ENCODE measurements at places on chromosomes 6 and 20.

- no peak for DNase-seq
Observed at GRCh38 chr6:32697031-32697430, 30.6 kb upstream of the HLA-DQB1 start.

DNA sequence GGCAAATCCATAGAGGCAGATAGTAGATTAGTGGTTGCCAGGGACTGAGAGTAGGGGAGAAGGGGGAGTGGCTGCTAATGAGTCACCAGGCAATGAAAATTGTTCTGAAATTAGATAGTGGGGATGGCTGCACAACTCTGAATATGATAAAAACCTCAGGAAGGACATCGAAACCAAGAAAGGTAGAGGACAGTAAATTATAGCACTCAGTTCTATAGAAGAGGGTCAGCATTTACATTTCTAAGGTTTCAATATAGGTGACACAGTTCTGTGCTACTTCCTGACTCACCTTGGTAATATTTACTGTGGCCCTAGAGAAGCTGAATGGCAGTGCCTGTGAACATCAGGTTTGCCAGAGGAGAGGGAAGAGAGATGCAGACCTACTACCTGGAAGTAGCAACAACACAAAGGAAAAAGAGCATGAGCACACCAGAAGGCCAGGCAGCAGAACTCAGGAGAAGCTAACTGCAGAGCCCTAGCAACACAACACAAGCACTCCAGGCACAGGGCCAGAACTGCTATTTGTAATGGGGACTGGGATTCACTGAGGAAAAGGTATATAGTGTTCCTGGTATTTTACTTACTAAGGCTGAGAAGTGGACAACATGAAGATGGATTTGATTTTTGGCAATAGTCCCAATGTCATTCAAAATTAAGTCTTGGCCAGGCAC is 75.9 kb downstream of the PLCG1 start:
- no peak for DNase-seq

- no peak for DNase-seq
Observed at GRCh38 chr6:4345543-4345942, 210.2 kb upstream of the ECI2 start.

DNA sequence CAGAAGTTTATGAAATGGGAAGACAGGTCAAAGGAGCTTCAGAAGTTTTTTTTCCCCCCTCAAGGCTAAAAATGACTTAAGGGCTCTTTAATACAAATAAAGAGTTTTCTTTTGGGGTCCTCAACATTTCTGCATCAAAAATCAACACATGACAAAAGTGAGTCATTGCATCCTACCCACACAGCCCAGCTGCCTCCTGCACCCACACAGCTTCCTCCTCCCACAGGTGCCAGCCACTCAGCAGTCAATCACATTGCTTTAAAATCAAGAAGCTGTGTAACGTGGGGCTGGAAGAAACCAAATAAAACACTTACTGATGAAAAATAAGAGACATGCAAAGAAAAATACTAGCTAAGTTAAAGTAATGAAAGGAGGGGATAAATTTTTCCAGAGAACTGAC is 68.5 kb downstream of the MAP3K5 start:
- no peak for DNase-seq

- DNase-seq: no peak
Observed at GRCh38 chr6:144989319-144990107, 704.4 kb downstream of the UTRN start.

DNA sequence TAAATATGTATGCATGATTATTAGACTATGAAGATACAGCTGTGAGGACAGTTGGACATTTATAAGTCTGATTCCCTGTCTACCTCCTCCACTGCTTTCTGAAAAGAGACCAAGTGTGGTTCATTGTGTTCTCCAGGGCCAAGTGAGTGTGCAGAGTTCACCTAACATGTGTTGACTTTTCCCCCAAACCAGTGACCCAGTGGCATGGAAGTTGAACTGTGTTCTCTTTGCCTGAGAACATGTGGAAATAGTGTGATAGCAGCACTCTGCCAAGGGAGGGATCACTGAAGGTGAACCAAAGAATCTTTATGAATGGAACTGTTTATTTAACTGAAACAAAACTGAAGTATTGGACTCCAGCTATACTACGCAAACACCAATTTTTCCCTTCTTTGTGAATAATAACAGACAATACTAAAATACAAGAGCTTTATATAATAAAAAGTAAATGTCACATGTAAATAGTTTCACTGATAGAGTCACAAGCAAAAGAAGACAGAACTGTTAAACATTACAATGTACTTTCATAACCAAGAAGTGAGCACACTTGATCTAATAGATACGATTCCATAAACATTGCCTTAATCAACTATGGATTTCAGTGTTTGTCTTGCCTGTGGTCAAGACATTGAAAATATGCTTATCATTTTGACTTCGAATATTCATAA is 200.3 kb upstream of the FUT9 start:
- DNase-seq: no peak

DNA sequence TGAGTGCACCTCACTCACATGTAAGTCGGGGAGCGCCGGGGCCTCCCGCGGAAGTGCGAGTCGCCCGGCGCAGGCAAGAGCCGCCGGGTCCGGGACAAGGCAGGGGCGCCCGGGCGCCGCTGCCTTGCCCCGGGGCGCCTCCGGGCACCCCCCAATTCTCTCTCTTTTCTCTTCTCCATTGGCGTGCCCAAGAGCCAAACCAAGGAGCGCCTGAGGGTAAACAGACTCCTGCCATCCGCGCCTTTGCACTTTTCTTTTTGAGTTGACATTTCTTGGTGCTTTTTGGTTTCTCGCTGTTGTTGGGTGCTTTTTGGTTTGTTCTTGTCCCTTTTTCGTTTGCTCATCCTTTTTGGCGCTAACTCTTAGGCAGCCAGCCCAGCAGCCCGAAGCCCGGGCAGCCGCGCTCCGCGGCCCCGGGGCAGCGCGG is 36.8 kb downstream of the GNAS start:
- DNase-seq: no peak

DNA sequence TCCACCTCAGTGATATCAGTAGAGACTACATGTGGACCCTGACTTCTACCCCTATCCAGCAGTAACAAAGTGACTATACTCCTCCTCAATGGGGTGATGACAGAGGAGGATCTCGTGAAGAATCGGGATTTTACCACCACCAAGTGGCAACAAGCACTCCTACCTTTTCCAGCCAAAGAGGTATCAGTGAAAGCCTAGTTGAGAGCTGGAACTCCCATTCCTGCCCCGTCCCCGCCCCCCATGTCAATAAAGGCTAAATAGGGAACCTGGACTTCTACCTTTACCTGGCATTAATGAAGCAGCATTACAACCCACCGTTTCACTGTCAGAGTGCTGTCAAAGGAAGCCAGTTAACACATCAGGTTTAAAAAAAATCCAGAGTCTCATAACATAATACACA is 45.3 kb downstream of the RNF24 start:
- no peak for DNase-seq

GRCh38 chr6:158663625-158664165 is 13.8 kb downstream of the SYTL3 start:
- peak; percentile 86 for DNase-seq

DNA sequence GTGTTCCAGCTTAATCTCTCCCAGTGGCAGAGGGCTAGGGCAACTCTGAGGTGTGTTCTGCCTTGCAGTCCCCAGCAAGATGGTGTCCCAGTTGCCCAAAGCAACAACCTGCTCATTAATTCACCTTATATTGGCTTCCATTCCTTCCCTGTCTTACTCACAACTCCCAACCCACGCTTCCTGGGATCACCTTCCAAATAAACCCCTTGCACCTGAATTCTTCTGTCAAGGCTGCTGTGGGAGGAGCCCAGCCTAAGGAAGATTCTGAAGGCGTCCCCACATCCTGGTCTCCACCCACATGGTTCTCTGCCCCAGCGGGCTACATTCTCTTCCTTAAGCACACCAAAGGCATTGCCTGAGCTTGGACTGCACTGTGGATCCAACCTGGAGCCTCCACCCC is 116.6 kb upstream of the MAFB start:
- DNase-seq: no peak

DNA sequence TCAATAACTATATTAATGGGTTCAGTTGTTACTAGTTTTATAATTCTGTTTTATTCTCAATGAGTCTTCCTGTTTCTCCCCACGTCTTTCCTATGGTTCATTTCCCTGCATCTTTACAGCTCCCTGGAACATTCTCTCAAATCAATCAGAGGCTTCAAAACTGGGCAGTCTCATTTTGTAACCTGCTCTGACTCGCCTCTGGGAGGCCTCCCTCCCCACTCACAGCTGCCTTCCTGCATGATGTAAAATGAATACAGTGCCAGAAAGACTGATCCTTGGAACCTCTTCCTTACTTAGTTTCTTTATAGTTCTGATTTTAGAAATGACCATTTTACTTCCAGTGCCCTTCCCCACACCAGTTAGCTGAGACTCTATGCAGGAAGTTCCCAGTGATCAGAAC is 103.9 kb downstream of the ESR1 start:
- no peak for DNase-seq

GRCh38 chr20:37393863-37394542 is 48.1 kb downstream of the SRC start:
- no peak for DNase-seq

DNA sequence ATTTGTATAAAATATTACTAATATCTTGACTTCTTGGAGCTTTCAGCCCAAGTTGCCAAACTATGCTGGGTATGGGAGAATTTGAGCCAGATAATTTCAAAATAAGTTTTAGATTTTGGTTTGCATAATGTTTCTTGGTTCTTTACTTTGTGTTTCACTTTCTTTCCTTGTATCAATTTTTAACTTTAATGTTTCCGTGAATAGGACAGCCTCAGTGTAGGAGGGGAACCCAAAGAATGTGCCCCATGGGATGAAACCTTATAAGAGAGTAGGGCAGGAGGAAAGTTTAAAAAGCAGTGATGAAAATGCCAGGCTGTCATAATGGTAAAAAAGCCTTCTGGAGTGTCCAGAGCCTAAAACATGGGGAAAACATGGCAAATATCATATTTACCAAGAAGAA is 252.4 kb upstream of the IRAK1BP1 start:
- no peak for DNase-seq

DNA sequence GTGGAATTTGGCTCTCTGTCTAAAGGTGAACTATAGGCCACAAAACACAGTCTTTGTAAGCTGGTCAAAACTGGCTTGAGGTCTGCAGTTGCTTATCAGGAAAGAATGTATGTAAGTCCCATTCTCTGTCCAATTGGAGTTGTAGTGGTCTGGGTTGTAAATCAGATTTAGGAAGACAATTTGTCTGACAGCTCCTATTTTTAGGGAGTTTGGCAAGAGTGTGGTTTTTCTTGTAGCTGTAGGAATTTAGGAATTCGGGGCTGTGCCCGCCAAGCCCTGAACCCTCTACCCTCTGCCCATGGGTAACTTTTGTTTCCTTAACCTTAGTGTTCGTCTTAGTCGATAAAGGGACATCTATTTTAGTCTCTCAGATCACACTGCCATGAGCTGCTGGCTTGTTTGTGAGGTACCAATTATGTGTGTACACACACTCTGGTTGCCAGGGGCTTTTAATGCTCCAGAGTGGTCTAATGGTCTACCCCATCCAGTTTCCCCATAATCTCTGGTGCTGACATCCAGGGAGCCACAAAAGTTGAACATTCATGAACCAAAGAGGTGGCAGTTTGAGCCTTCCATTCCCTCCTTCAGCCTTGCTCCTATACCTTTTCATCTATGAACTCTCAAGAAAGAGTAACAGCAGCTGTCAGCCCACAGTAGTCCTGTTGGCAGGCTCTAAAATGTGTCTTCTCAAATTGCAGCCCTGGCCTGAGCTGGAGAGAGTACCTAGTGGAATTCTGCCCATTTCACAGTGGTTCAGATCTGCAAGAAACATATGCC is 93.0 kb downstream of the ANKRD6 start:
- DNase-seq: no peak

GRCh38 chr6:39430871-39431523 is 108.5 kb upstream of the KCNK16 start:
- peak; percentile 86 for DNase-seq

DNA sequence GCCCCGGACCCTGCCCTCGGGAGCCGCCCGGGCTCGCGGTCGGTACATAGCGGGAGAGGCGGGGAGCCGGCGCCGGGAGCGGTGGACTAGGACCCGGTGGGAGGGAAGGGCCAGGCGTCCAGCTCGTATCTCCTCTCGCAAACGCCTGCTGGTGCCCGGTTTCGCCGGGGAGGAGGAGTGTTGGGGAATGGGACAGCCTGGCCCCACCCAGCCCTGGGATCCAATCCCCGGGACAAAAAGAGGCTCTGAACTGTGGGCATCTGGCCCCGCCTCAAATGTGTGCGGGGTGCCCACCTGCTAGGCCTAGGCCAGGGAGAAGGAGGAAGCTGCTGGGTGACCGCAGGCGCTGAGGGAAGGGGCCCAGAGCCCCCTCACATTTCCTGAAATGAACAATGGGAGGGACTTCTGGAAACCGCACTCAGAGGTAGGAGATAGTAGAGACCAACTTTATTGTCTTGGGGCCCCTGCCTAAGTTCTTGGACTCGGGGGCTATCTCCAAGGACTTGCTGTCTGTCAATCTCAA is at the start of gene KCNK17:
Gene KCNK17, minus strand, starts transcription at position 147 of the 523 bp plus-strand sequence. Its CDS starts 99 bp downstream, at position 48.
- DNase-seq: peak; percentile 42

DNA sequence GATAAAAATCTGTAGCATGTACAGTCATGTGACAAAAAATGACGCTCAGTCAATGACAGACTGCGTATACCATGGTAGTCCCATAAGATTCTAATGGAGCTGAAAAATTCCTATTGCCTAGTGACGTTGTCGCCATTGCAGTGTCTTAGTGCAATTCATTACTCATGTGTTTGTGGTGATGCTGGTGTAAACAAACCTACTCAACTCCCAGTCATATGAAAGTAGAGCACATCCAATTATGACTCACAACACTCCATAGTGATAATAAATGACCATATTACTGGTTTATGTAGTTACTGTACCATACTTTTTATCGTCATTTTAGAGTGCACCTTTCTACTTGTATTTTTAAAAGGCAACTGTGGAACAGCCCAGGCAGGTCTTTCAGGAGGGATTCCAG is 45.0 kb downstream of the TFAP2A start:
- no peak for DNase-seq

- DNase-seq: no peak
Observed at GRCh38 chr6:139779988-139780774, 405.7 kb upstream of the CITED2 start.

DNA sequence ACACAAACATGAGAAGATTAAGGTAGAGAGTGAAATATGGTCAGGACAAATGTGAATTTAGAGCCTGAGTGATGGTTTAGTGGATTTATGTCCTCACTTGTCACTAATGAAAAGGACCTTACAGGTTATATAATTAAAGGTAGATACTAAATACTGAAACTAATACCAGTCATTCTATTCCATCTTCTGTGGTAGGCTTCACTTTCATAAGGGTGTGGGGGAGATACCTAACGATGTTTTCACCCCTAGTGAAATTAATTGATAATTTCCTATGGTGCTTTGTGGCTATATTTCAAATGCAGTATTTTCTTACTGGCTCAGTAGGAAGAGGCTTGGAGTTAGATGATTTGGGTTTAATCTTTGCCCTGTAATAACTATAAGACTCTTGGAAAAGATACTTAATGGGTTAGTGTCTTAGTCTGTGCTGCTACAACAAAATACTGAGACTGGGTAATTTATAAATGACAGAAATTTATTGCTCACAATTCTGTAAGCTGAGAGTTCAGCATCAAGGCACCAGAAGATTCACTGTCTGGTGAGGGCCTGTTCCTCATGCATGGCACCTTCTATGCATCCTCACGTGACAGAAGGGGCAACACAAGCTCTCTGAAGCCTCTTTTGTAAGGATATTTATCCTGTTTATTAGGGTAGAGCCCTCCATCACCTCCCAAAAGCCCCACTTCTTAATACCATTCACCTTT is 21.3 kb downstream of the RNF217 start:
- DNase-seq: no peak

GRCh38 chr6:106359959-106360409 is 533 bp upstream of the CRYBG1 start:
- DNase-seq: no peak

- no peak for DNase-seq
Observed at GRCh38 chr6:25576919-25577318, 75.1 kb upstream of the SCGN start.

Measured in DMS79 treated with DMSO at 0.1 percent for 48 hours (cell line).